ENCODE measurements at places on chromosomes 4 and X. TPM values are rescaled to one million over a fixed set of nuclear protein-coding genes. Genes with fewer than 3 reads are reported as not detected.

USP17L27 gene
- total RNA-seq = not detected

KCTD8 gene
- not detected for total RNA-seq

NUDT6 gene
- 6.2 TPM for total RNA-seq

GYPE gene
- total RNA-seq = 0.74 TPM

GAGE12E gene
- total RNA-seq = not detected

STBD1 gene
- 7.0 TPM for total RNA-seq

CNKSR2 gene
- total RNA-seq = 1.6 TPM

CFP gene
- total RNA-seq = 0.14 TPM

NEXMIF gene
- total RNA-seq = 0.09 TPM

MTMR8 gene
- total RNA-seq = not detected

RPA4 gene
- total RNA-seq = 0.71 TPM

PCDH18 gene
- total RNA-seq = 100 TPM

CLTRN gene
- 0.28 TPM for total RNA-seq

SLC10A4 gene
- total RNA-seq = not detected

HSFX1 gene
- total RNA-seq = 0.37 TPM

TEC gene
- total RNA-seq = 0.71 TPM

PNMA5 gene
- total RNA-seq = not detected

NPY1R gene
- 0.14 TPM for total RNA-seq

TGIF2LX gene
- not detected for total RNA-seq

Data from smooth muscle cell of bladder (primary cell).